ENCODE measurements at places on chromosomes 7 and 10. TPM values are rescaled to one million over a fixed set of nuclear protein-coding genes. Genes with fewer than 3 reads are reported as not detected.

The GPR37 gene
- 0.68 TPM for total RNA-seq

The ZEB1 gene
- total RNA-seq, result 254 TPM

The SLC39A12 gene
- total RNA-seq, result 0.14 TPM

The IGF2BP3 gene
- under 0.01 TPM for total RNA-seq

The AMPH gene
- total RNA-seq, result 26.2 TPM

GRCh38 chr7:98669329-98670000 is 52.4 kb downstream of the NPTX2 start:
- no peaks in the 10 kb centered on the region for H3K27me3 ChIP-seq
- no peaks in the 10 kb centered on the region for H3K36me3 ChIP-seq
- no peak overlapping the region for H3K27ac ChIP-seq
- H3K4me3 ChIP-seq, result no peak overlapping the region
- no peak for DNase-seq

DNA sequence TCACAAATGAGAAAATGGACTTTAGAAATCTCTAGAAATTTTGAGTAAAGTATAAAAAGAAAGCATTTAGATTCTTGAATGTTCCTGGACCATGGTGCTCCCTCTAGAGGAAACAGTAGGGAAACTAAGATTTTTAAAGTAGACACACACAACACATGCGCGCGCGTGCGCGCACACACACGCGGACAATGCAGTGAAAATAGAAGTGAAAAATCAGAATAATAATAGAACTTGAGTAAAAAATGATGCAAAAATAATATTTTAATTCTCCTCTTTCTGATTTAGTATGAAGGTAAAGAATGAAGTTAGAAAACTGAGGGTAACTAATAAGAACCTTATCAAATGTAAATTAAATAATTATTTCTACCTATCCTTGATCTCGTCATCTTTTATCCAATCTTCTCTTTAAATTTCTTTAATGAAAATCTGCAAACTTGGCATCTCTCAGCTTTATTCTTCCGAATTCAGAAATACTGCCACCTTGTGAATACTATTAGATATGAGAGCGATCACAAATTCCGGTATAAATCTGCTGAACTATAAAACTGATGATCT is 117.0 kb upstream of the AMPH start:
- no peaks in the 10 kb centered on the region for H3K4me1 ChIP-seq
- no peaks in the 10 kb centered on the region for H3K27me3 ChIP-seq
- peaks cover 73% of the 10 kb centered on the region for H3K36me3 ChIP-seq
- DNase-seq, result no peak
- no peak overlapping the region for H3K4me3 ChIP-seq

DNA sequence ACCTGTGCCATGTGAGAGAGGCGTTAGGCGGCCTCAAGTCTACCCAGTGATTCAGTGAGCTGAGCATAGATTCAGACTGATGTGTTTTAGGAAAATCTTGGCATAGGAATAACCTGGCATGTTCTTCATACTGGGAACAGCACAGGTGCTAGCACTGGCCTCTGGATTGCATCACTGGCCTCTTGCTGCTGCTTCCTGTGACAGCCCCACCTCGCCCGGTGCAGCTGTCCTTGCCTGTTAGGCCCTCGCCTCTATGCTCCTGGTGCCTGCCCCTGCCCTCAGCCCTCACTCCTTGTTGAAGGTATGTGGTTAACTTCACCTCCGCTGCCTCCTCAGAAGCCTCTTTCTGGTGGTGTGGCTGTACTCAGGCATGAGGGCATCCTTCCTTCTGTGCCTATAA is 46.2 kb downstream of the BLNK start:
- H3K27me3 ChIP-seq, result no peaks in the 10 kb centered on the region
- DNase-seq, result no peak
- H3K4me3 ChIP-seq, result no peak overlapping the region

DNA sequence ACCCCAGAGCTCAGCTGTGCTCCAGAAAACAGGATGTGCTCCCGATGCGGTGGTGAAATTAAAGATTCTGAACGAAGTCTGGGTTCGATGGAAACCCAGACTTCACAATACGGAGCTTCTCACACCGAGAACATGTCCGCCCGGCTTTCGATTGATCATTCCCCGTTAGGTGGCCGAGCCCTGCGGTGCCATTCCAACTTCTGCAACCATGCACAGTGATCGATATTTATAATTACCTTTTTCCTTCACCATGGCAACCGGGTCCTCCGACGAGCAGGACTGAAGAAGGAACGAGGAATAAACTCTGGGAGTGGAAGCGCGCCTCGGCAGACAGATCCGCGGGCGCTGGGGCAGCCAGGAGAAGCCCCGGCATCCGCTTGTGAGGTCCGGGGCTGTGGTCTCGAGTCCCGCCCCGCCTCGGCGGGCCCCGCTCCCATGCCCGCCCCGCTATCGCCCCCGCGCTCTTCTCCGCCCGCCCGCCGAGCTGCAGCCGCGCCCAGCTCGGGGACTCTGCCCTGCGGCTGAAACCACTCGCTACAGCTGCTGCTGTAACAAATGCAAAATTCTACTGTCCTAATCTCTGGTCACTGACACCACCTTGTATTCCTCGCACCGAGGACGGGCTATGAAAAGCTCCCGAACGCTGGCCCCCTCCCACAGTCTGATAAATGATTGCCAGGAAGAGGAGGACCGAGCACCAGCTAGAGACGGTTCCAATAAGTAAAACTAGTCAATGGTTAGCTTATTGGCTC is 26.2 kb downstream of the ABLIM1 start:
- peak overlapping the region; percentile 50 for H3K27ac ChIP-seq
- H3K4me3 ChIP-seq, result peak overlapping the region; percentile 58
- H3K36me3 ChIP-seq, result no peaks in the 10 kb centered on the region
- H3K27me3 ChIP-seq, result peaks cover 26% of the 10 kb centered on the region
- peak; percentile 67 for DNase-seq
- peaks cover 39% of the 10 kb centered on the region for H3K4me1 ChIP-seq

GRCh38 chr7:87624628-87625027 is 3.6 kb upstream of the RUNDC3B start:
- H3K4me1 ChIP-seq, result peaks cover 16% of the 10 kb centered on the region
- H3K36me3 ChIP-seq, result no peaks in the 10 kb centered on the region
- DNase-seq, result no peak
- no peak overlapping the region for H3K27ac ChIP-seq
- H3K27me3 ChIP-seq, result no peaks in the 10 kb centered on the region

DNA sequence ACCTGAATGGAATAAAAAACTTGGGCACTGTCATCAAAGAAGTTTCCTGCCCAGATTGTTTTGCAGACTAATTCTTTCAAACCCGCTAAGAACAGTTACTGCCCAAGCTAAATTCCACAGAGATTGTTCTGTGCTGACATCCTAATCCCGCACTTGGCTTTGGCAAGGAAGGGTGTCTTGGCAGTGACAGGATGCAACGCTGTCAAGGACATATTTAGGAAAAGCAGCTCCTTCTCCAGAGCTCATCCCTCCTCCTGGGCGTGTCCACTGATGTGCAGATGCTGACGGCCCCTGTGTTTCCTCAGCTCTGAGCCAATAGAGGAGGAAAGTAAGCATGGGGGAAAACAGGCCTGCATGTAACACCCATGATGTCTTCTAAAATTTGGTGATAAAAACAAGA is 74.2 kb downstream of the EEPD1 start:
- no peak overlapping the region for H3K4me3 ChIP-seq
- no peaks in the 10 kb centered on the region for H3K27me3 ChIP-seq
- no peak overlapping the region for H3K27ac ChIP-seq

GRCh38 chr10:33094263-33095051 is 136.4 kb upstream of the ITGB1 start:
- no peak for DNase-seq
- H3K4me1 ChIP-seq, result no peaks in the 10 kb centered on the region
- H3K4me3 ChIP-seq, result no peak overlapping the region
- no peaks in the 10 kb centered on the region for H3K27me3 ChIP-seq
